ENCODE measurements at places on chromosomes 3 and 15.

- no peak for DNase-seq
Observed at GRCh38 chr15:99057020-99057419, 47.9 kb upstream of the SYNM start.

- no peak for DNase-seq
Observed at GRCh38 chr3:80676866-80677265, 909.1 kb upstream of the ROBO1 start.

DNA sequence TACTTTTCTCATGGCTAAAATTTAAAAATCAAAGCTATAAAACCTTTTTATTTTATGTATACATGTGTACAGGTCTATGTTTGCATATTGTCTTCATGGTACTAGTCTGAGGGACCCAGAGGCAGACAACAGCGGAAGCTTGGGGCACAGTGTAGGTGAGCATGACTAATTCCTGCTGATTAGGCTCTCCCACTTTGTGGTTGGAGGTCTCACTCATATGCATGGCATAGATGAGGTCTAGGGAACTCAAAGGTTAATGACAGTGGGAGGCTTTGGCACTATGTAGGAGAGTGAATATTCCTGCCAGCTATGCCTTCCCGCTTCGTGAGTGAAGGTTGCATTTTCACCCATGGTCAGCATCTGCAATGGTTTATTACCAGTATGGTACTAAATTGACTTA lies 47.5 kb upstream of the AADACL2 start:
- no peak for DNase-seq

DNA sequence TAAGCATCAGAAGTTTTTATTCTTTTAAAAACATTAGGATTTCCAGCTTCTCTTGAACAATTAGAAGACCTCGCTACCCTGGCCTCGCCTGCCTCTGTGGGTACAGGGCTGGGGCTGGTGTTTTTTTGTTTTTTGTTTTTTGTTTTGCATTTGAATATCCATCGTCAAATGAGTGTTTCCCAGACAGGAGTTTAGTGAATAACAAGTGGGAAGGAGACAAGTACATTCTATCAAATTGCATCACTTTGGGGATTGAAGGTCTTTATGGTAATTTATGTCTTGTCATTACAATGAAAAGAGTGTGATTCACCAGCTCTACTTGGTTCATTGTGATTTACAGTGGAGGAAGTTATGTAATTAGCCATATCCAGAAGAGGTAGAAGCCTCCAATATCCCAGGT lies 161.1 kb upstream of the UBE2E1 start:
- DNase-seq = no peak

- no peak for DNase-seq
Observed at GRCh38 chr3:132788301-132788671, 66.1 kb upstream of the NPHP3 start.

DNA sequence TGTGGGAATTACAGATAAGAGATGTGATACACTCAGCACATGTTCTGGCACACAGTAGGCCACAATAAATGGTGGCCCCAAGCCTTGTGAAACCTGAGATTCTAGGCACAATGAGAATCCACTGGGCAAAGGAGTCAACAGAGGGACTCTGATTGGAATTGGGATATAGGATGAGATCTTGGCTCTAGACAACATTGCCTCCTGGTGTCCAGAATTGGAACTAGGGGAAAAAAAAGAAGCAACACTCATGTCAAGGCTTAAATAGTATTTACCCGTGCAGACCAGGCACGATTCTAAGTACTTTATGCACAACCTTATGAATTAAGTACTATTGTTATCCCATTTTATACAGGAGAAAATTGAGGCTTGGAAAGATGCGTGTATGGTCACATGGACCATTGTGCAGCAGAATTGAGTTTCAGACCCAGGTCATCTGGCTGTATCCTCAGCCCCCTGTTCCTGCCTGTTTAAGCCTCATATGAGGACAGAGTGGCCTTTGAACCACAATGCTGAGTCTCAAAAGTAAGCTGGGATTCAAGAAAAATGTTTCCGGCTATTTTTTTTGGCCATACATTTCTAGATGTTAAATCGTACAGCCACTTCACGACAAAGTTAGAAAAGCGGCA lies 124.8 kb downstream of the SV2B start:
- DNase-seq = no peak

GRCh38 chr3:144380849-144381248 lies 409.2 kb downstream of the DIPK2A start:
- no peak for DNase-seq

GRCh38 chr3:141950572-141951493 lies 74.4 kb downstream of the ATP1B3 start:
- DNase-seq = no peak

- DNase-seq = no peak
Observed at GRCh38 chr3:196868297-196868661, 559 bp downstream of the SENP5 start.

DNA sequence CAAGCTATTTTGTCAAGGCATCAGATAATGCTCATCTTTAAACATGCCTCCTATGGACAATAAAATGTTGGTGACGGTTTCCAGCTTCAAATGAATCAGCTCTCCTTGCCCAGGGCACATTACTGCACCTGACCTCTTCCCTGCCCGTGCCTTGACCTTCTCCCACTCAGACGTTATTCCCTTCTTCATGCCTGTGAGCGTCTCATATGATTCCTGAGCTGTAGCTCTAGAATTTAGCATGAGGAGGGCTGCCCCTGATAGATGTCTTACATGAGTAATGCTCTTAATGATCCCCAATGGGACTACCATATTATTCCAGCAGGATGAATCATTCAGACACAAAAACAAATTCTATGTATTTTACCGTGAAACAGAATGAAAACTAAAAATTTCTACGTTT lies 762.7 kb downstream of the ROBO1 start:
- no peak for DNase-seq

Measured in cortex of kidney (tissue), 1 donor.